ENCODE measurements at places on chromosomes 4 and X.
A peak's percentile ranks its signal among the peaks of the same experiment; 100 is the strongest.

DNA sequence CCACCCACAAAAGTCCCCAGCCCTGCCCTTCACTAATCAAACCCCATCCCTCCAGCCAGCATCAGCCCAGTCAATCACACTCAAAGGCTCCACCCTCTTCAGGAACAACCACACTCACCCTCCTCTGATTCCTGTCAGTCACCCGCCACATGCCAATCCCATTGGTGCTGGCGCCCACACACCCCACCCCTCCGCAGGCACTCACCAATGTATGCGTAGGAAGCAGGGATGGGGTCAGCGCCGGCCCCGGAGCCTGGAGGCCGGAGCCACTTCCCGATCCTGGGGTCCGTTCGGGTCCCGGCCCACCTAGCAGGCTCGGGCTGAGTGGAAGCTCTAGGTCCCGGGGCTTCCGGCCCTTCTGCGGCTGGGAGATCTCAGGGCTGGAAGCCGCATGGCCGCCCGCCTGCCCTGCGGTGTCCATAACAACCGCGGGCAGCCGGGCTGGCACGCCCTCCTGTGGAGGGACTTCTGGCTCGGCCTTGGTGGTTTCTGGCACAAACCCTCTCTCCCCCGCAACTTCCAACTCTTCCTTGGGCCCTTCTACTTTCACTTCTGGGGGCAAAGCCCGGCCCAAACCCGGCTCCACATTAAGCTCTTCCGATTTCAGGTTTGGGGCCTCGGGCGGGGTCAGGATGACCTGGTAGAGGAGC is 7.9 kb upstream of the CFP start:
- no peak for DNase-seq

DNA sequence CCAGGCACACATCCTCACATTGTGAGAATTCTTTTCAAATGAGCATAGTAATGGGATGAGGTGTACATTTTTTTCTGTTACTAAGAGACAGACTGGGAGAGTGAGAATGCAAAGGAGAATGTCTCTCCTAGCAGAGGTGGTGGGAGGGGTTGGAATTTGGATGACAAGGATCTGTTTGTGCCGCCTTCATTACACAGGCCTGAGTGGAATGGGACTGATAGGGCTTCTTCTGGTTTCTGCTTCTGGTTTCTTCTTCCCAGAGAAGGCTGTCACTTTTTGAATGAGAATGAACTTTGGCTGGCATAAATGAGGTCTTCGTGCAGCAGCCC is 55.4 kb downstream of the C4orf51 start:
- DNase-seq = peak; percentile 88

GRCh38 chr4:90293320-90293719 is 166.1 kb downstream of the CCSER1 start:
- DNase-seq = no peak

DNA sequence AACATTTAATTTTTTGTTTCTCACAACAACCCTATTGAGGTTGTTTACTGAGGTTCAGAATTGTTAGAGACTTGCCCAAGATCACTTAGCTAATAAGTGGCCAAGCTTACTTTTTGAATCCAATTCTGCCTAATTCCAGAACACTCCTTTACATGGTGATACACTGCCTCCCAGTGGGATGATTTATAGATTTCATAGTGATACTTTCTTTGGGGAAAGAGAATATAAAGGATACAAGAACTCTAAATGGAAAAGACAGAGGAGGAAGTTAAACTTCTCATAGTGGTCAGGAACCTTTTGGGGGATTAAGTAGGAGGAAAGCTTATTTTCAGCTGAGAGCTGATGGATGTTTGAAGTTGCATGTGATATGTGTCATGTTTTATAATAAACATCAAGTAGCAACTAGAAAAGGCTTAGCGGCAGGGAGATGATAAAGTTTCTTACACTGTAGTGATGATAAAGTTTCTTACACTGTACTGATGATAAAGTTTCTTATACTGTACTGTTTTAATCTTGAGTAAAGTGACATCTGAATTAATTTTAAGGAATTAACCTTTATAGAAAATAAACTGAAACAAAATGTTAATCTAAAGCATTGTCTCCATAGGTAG is 15.3 kb downstream of the STAG2 start:
- no peak for DNase-seq

DNA sequence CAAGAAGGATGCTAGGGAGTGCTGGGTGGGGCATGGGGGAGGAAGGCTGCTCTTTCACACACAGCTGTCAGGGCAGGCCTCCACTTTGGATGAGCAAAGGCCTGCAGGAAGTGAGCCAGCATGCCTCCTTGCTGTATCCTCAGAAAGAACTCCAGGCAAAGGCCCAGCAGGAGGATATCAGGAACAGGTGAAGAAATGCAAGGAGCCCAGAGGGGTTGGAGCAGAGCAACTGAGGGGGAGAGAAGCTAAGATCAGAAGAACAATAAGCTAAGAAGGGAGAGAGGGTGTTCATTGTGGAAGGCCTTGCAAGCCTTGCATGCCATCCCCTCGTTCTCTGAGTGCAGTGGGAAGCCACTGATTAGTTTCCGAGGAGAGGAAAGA is 115.1 kb downstream of the CAMK2D start:
- DNase-seq = no peak
